ENCODE measurements at places on chromosomes 5 and 9.

- no peak for DNase-seq
These were observed 104.0 kb upstream of the ACTBL2 start for GRCh38 chr5:57586649-57587048.

- DNase-seq = no peak
These were observed 237.7 kb upstream of the KLF4 start for GRCh38 chr9:107727086-107727780.

DNA sequence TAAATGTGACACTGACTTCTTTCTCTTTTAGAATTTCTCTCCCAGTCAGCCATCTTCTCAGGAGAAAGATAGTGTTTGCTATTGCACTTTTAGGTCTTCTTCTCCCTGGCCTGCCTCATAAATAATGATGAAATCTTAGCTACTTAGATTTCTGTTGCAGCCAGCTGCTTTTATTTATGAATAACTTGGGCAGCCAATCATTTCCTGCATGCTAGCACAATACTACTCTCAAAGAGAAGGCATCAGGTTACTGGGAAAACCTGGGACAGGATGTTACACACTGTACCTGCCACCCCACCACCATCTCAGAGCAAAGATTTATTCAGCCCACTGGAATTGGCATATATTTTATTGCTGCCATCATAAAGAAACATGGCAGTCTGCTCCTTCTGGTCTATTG, 266.6 kb downstream of the PRELID2 start:
- no peak for DNase-seq

DNA sequence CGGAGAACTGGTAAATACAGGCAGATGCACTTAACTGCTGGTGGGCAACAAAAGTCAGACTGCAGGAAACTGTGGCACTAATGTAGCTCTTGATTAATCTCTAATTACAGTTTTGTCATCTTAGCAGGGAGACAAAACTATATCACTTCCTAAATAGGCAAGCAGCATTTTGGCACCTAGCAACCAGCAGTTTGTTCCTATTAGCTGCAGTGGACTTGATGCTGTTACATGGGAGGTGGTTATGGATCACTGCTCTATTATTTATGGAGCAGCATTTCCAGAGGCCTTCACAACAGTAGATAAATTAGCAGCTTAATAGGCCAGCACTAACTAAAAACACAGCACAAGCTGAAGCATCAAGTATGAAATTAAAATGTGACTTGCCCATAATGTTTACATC, 518.3 kb upstream of the ITGA1 start:
- no peak for DNase-seq

GRCh38 chr5:172188893-172189692, 1.1 kb upstream of the STK10 start:
- DNase-seq = no peak

DNA sequence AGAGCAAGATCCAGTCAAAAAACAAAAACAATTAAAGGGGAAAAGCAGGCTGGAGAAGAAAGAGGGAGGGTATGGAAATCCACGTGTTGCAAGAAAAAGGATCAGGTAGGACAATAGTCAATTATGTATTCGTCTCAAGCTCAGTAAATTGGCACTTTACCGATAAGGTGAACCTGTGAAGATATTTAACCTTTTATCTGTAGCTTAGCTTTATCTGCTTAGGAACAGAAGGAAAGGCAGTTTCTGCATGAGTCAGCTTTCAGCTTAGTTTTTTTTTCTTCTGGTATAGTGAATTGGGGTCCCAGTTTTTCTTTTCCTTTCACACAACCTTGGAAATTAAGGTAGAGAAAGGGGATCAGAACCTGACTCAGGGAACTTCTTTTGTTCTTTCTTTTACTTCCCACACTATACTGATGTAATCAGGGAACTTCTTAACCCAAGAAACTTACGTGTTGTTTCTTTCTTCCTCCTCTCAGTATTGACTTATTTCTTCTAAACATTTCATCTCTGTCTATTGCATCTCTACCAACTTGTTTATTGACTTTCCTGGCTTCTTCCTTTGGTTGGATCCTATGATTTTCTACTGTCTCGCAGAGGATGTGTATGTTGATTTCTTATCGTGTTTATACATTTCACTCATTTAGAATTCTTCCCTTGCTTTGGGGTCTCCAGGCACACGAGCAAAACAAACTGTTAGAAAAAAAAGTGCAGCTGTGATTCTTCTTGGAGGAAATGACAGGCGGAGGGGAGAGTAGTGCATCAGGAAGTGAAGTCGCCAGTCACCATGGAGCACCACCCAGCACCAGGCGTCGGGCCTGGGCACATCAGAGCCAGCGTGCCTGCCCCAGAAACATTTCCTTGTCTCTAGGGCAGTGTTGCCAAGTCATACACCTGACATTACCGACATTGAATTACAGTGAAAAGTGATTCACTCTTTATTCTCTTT, 123.0 kb upstream of the LHFPL2 start:
- no peak for DNase-seq

GRCh38 chr5:161847447-161847846, 473 bp upstream of the GABRA1 start:
- no peak for DNase-seq

GRCh38 chr9:99782962-99783718, 38.5 kb upstream of the NR4A3 start:
- DNase-seq = no peak

DNA sequence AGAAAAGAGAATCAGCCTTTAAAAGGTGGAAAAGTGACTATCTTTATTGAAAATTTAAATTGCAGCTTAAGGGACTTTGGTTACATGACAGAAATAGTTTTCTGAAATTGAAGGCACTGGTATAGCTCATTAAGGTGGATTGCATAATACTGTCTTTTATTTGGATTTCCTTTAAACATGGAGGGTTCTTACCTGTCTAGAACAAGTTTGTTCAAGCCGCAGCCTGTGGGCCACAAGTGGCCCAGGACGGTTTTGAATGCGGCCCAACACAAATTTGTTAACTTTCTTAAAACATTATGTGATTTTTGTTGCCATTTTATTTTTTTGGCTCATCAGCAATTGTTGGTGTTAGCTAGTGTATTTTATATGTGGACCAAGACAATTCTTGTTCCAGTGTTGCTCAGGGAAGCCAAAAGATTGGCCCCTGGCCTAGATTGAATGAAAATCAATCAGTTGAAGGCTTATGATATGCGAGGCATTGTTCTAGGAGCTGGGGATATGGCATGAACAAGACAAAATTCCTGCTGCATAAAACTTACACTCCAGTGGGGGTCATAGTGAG, 18.0 kb downstream of the NNT start:
- DNase-seq = no peak

DNA sequence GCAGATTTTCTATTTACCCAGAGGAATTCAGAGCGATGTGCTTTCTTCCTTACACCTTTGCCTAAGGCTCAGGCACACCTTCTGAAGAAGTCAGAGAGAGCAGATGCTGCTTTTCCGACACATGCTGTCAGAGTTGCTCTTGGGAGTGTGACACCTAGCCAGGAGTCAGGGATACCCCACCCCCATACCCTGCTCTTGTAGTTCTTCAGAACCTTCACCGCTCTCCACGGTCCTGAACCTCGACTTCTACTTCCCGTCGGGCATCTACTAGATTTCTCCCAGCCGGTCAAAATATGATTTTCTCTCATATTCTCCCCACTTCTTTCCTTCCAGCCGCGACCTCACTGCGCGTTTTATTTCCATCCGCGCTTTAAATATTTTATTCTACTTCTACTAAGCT, 1.7 kb downstream of the GRIN3A start:
- no peak for DNase-seq

GRCh38 chr5:172795318-172795977, 24.5 kb upstream of the DUSP1 start:
- no peak for DNase-seq

DNA sequence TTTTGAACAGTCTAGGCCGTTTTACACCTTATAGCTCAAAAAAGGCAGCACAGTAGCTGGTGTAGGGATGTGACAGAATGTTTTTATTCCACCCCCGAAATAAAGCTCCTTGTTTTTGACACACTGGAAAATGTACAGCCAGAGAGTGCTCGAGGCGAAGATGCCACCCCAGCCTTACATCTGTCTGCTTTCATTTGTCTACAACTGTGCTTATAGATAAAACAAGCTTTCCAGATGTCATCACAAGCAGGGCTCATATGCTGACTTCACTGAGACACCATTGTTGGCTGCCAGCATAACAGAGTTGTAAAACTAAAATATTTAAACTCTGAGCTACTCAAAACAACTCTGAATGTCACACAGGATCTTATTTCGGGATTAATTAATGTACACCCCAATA, 386.3 kb downstream of the BNC2 start:
- DNase-seq = no peak

- DNase-seq = no peak
These were observed 525.2 kb upstream of the TRPC7 start for GRCh38 chr5:136890431-136891148.

- DNase-seq = no peak
These were observed 39.8 kb upstream of the NUDT12 start for GRCh38 chr5:103602438-103602837.

GRCh38 chr9:34793428-34793827, 83.5 kb upstream of the CCL21 start:
- DNase-seq = no peak

DNA sequence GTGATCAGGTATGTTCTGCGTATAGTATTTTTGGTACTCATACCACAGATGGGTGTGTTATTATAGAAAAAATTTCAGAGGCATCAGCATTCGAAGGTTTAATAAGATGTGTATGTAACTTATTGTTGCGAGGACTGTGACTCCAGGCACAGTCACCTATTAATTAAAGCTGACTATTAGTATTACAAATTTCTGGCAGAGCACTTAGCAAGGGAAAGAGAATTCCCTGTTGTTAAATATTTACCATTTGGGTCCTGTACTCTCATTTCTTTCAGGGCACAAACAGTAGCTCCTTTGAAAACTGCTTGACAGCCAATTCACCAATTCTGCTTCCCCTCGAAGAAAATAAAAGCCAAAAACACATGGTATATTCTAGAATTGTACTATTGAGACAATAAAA, 653.8 kb downstream of the ELAVL2 start:
- DNase-seq = no peak

DNA sequence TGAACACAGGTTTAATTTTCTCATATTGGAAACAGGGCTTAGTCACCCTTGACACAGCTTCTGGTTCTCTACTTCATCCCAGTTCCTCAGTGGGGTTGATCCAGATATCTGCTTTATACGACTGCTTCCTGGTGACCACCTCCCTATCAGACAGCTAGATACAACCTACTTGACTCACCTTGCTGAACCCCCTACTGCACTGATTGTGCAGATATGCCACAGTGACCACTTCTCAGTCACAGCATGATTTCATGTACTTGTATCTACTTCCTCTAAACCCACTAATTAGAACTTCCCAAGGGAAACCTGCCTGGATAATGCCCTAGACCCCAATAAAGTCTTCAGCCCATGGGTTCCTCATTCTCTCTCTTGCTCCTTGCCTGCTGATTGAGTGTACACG, 18.4 kb upstream of the RFK start:
- DNase-seq = no peak

DNA sequence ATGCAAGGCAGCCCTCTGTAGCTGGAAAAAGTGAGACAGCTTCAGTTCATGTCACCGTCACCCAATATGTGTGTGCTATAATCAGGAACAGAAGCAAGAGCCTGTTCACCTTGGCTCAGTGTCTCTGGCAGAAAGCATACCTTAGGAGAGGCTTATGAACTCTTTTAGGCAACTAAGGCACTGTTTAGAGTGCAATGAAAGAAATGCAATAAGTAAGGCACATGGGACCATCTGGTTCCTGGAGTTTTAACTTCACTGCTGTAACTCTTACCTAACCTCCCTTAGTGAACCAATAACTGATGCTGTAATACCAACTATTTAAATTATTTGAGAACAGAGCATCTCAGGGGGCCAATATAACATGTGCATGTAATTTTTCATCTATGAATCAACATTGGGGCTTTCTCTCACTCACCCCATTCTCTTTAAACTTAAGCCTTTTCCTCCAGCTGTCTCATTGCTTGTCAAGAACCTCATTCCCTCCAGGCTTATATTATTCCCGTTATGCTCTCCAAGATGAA, 32.4 kb downstream of the C9 start:
- DNase-seq = no peak

DNA sequence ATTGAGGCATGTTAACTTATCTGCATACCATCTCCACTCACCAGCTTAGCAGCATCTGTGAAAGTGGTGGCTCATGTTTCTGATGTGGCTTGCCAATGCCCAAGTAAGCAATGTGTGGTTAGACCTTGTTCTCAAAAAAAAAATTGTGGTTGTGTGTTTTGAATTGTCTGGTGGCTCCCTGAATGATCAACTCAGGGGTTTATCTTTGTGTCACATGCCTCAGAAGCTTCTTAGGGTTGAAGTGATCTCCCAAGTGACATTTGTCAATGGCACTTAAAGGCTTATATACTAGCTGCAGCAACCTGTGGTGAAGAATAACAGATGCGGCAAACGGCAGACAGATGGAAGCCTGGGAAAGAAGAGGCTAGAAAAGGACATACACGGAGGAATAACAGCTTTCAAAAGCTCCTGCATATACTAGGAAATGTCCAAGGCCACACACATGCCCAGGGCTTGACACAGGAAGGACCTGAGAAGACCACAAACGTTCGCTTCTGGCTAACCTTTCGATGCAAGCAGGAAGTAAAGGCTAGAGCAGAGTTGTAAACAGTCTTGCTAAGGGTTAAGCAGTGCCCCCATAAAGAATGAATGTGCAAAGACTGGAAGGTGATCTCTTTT, 42.2 kb upstream of the FSD1L start:
- peak; percentile 34 for DNase-seq

DNA sequence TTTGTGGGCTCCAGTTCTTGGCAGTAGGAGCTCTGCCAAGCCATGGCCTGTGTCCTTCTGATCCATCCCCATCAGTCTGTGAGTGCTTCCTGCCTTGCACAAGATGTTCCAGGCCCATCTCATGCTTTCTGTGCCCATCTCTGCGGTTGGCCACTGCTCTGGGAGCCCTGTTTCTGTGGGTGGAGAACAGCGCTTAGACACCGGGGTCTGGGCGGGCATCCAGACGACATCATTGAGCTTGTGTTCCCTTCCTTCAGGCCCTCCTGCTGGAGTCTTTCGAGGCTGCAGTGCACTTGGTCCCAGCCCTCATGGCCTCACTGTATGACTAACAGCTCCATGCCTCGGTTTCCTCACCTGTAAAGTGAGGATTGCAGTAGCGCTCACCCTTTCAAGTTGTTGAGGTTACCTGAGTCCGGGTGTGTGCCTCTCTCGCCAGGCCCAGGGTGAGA, 14.9 kb upstream of the CARD19 start:
- DNase-seq = no peak

DNA sequence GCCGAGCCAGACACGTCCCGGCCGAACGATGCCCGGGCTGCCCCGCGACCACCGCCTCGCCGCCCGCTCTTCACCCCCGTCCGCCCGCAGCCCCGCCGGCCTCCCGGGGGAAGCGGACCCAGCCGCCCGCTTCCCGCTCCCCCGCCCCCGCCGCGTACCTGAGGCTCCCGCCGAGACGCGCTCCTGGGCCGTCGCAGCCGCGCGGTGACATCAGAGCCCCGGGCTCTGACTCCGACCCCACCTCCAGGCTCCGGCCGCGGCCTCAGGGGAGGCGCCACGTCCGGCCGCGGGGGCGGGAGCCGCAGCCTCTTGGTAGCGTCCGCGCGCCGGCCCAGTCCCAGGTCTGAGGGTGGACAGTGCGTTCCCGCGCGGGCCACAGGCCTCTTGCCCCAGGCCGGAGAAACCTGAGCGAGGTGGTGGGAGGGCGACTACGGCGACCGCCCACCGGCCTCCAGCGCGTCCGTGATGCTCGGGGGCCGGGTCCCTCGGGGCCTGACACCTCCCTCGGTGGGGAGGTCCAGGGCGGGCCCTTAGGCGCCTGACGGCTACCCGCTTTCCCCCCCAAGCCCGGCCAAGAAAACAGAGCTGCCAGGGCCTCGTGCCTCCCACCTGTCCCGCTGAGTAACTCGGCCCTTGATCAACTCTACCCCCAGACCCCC, at the start of gene SHROOM1:
Gene SHROOM1, minus strand, starts transcription at position 212 of the 659 bp plus-strand sequence. CDS start 4,507 bp downstream, outside the sequence.
- no peak for DNase-seq
